ENCODE measurements at places on chromosomes 16 and 17. TPM values are rescaled to one million over a fixed set of nuclear protein-coding genes. Genes with fewer than 3 reads are reported as not detected.

ARHGAP44 gene
- 9.3 TPM for polyA plus RNA-seq

KRTAP1-5 gene
- polyA plus RNA-seq: not detected

DPEP3 gene
- 61.0 TPM for polyA plus RNA-seq

DRC7 gene
- polyA plus RNA-seq: 199 TPM

DDX42 gene
- polyA plus RNA-seq: 124 TPM

ADAD2 gene
- 174 TPM for polyA plus RNA-seq

SECTM1 gene
- 9.3 TPM for polyA plus RNA-seq

FOXL1 gene
- polyA plus RNA-seq: 1.4 TPM

FOXF1 gene
- polyA plus RNA-seq: 0.91 TPM

SLC25A39 gene
- 141 TPM for polyA plus RNA-seq

SCGB1C2 gene
- not detected for polyA plus RNA-seq

ERAL1 gene
- 54.8 TPM for polyA plus RNA-seq

PRR29 gene
- polyA plus RNA-seq: 21.8 TPM

NUPR1 gene
- polyA plus RNA-seq: 159 TPM

BCAR1 gene
- 83.8 TPM for polyA plus RNA-seq

ALDH3A1 gene
- 4.2 TPM for polyA plus RNA-seq

FOXC2 gene
- polyA plus RNA-seq: 3.9 TPM

DNAJA2 gene
- 94.5 TPM for polyA plus RNA-seq

C17orf100 gene
- 12.4 TPM for polyA plus RNA-seq

ABAT gene
- polyA plus RNA-seq: 25.3 TPM

PRDM7 gene
- 4.2 TPM for polyA plus RNA-seq

TSNAXIP1 gene
- 93.7 TPM for polyA plus RNA-seq

Measured in testis (tissue), 5 donors.